IMR-90 (cell line): ENCODE measurements at places on chromosomes 7 and 10. TPM values are rescaled to one million over a fixed set of nuclear protein-coding genes. Genes with fewer than 3 reads are reported as not detected.

The TEX47 gene
- total RNA-seq: not detected in 2 replicates

The TAS2R41 gene
- total RNA-seq: not detected in 2 replicates

The SFTPA1 gene
- total RNA-seq: not detected in 2 replicates

DNA sequence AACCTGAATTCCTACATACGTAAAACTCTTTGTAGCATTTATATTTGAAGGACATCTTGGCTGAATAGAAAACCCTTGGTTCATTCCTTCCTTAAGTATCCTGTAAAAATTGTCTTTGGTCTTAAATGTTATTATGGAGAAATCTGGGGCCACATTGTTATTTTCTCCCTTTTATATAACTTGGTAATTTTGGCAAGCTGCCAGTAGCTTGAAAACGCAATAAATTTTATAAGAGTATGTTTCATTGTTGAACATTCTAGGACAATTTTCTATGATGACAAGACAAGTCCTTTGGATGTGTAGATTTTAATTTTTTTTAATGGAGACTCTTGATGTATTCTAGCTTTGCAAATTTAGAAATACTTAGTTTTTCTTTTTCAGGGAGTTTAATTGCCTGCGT is 191.9 kb downstream of the ABCA13 start:
- no peaks in the 10 kb centered on the region for H3K27me3 ChIP-seq
- no peak overlapping the region for H3K4me3 ChIP-seq
- no peaks in the 10 kb centered on the region for H3K4me1 ChIP-seq
- no peaks in the 10 kb centered on the region for H3K36me3 ChIP-seq
- DNase-seq: no peak

- no peaks in the 10 kb centered on the region for H3K36me3 ChIP-seq
- H3K27me3 ChIP-seq: no peaks in the 10 kb centered on the region
- no peaks in the 10 kb centered on the region for H3K4me1 ChIP-seq
Measured at GRCh38 chr10:101444058-101444898, 90.3 kb downstream of the BTRC start.
